ENCODE measurements at places on chromosomes 6 and 20.
A peak's percentile ranks its signal among the peaks of the same experiment; 100 is the strongest.

- DNase-seq = no peak
Observed at GRCh38 chr6:90098001-90098531, 198.6 kb downstream of the BACH2 start.

GRCh38 chr6:34888874-34889555 is at the start of gene ANKS1A:
ANKS1A (plus strand) TSS chr6:34889255; CDS start chr6:34889403, 148 bp downstream.
- DNase-seq = peak; percentile 88

- DNase-seq = peak; percentile 90
Observed at GRCh38 chr20:31968291-31969126, 558 bp downstream of the XKR7 start.

DNA sequence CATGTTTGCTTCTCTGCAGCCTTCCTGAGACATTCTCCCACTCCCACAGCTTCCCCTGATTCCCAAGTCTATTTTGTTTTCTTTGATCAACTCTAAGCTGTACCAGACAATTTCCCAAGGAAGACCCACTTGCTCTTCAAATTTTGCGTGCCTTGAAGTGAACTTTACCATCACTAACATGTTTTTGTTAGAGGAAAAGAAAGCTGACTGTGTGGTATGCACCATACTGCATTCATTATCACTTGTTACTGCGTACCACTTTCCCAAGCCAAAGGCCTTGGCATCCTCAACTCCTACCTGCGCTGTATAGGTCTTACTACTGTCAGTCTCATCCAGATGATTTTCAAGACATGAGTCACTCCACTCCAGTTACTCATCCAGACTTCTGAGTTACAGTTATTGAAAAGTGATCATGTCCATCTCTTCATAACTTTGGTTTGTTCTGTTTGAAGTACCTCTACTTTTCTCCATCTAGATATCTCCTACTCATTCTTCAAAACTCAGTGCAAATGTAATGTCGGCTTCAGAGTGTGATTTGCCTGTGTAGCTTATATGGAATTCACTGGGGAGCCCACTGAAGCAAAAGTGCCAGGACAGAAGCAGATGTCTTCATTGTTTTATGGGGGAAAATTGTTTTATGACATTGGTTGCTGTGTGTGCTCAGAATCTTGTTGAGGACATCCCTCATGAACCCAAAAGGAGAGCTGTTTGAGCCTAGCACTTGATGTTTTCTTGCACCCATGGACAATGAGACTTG is 5.2 kb downstream of the RPS12 start:
- DNase-seq = no peak

GRCh38 chr20:47189060-47189459 is 167.4 kb downstream of the ZMYND8 start:
- DNase-seq = no peak

DNA sequence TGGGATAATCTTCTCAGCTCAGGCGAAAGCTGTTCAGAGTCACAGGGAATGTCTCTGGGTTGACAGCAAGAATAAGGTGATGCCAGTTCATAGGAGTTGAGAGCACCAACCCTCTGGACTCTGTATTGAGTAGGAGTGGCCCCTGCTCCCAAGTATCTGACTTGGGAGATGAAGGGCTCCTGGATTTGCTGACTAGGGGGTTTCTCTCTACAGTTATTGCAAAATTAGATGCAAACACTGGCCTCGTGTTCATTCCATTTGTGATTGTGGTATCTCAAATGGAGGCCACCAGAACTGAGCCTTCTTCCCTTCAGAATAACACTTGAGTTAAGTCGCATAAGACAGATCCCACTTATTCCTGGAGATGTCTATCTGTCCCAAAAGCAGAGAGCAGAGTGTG is 135.7 kb downstream of the PDE7B start:
- DNase-seq = no peak

- no peak for DNase-seq
Observed at GRCh38 chr6:3795836-3796718, 44.6 kb upstream of the PXDC1 start.

DNA sequence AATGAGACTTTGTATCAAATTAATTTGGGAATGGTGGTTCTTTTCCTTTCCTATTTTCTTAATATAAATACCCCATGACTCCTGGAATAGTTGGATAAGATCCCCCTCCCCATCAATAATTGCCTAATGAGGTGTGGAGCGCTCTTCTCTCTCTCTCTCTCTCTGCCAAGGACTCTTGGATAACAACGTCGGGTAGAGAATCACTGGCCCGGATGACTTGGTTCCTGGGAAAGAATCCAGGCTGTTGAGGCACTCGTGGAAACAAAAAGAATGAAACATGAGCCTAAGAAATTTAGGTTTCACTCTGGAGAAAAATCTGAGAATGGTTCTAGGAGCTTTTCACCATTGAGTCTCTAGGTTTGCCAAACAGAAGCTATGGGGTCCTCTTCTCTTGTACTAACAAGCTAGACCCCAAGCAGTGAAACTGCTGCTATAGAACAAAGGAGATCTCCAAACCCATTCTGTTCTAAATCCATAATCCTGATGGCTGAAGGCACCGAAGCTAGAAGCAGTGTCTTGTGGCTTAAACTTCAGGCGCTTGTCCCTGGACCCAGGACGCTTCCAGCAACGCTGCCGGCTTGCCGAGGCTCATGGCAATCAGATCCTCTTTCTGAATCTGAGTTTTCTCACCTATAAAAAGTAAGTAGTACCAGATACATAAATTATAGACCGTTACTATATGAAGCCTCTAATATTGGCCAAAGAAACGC is 241.6 kb upstream of the BTBD3 start:
- DNase-seq = no peak

DNA sequence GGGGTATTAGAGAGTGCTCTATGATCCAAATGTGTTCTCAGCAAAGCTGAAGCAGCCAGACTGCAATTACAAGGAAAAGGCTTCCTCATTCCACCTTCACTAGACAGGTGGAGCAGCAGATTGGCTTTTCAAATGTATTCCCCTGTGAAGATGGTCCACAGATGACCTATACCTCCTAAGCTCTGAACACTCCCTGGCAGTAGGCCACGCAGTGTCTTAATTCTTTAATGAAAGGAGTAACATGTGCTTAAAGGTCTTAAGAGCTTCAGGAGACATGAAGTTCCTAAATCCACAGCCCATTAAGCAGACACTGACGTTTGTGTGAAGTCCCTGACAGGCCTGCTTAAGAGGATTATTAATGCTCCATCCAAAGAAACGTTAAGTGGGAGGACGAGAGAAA is 138.9 kb upstream of the NUP153 start:
- no peak for DNase-seq

- no peak for DNase-seq
Observed at GRCh38 chr6:16095180-16095579, 33.7 kb upstream of the MYLIP start.

DNA sequence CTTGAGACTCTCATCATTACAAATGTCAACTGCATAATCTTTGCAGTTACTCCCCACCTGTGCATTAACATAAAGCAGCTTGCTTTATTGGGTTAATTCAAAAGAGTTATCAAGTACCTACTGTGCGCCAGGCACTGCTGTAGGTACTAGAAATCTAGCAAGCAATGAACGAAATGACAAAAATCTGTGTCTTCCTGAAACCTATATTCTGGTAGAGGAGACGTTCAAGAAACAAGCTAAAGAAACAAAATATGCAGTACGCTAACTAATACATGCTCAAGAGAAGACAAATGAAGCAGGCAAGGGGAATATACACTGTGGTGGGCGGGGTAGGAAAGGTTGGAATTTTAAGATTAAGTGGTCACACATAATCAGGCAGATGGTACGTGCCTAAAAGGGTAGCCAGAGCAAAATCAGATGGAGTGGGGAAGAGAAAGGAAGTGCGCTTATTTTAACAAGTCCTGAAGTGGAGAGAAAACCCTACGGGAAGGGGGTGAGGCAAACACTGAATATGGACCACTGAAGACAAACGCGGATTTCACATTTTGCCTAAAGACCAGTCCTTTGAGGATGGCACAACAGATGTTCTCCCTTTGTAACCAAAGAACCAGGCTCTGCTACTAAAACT is 1.2 kb downstream of the ELOVL2 start:
- peak; percentile 34 for DNase-seq

- no peak for DNase-seq
Observed at GRCh38 chr20:16260911-16261310, 312.3 kb downstream of the KIF16B start.

GRCh38 chr20:10090588-10091166 is 55.9 kb downstream of the ANKEF1 start:
- peak; percentile 67 for DNase-seq

GRCh38 chr6:147161253-147161973 is 42.8 kb upstream of the STXBP5 start:
- no peak for DNase-seq

GRCh38 chr6:14784596-14785492 is 461.0 kb upstream of the JARID2 start:
- peak; percentile 72 for DNase-seq

GRCh38 chr6:128491100-128491581 is 29.3 kb downstream of the PTPRK start:
- DNase-seq = peak; percentile 76

GRCh38 chr20:31537116-31537871 is 23.1 kb downstream of the HM13 start:
- DNase-seq = no peak

DNA sequence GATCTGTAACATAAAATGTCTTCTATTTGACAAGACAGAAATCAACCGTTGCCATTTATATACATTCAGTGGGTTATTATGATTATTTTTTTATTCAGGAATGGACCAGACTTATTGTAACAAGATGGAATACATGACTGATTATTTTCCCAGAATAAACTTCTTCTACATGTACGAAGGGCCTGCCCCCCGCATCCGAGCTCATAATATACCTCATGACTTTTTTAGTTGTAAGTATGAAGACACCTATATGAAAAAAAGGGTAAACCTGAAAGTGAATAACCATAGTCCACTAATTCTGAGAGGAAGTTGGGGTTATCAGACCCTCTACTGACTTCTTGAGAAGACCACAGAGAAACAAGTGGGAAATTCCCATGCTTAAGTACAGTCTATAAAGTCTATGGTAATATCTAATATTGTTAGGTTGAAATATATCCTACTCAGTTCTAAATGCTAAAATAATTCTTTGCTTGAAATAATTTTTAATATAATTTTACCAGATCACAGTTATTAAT is 15.9 kb downstream of the OR2A4 start:
- no peak for DNase-seq

DNA sequence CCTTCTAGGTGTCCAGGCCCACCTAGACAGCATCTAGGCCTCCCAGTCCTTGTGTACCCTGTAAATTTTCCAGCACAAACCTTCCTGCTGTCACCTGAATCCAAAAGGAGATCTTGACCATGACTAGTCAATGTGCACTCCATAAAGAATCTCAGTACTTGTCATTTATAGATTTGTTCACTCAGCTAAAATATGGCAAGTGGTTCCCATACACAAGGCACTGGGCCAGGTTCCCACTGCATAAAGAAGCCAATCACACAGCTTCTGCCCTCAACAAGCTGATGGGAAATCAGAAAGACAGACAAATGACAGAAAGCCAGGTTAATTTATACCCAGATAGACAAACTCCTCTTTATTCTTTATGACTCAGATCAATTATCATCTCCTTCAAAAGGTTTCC is 526.8 kb downstream of the CD83 start:
- no peak for DNase-seq

DNA sequence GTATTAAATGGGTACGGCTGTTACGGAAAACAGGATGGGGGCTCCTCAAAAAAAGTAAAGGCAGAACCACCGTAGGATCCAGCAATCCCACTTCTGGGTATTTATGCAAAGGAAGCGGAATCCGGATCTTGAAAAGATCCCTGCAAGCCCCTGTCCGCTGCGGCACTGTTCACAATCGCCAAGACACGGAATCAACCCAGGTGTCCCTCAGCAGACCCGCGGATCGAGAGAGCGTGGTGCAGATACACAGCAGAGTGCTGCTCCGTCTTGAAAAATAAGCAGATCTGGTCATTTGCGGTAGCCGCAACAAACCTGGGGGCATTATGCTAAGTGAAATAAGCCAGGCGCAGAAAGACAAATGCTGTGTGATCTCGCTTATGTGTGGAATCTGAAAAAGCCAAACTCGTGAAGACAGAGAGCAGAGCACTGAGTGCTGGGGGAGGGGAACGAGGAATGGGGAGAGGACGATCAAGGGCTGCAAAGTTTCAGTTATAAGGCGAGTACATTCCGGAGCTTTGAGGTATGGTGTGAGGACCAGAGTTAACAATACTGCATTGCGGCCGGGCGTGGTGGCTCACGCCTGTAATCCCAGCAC is 41.3 kb downstream of the NTSR1 start:
- peak; percentile 67 for DNase-seq
